ENCODE measurements at places on chromosomes 5 and 9.

GRCh38 chr5:58649716-58650115 is 66.8 kb downstream of the RAB3C start:
- DNase-seq = no peak

DNA sequence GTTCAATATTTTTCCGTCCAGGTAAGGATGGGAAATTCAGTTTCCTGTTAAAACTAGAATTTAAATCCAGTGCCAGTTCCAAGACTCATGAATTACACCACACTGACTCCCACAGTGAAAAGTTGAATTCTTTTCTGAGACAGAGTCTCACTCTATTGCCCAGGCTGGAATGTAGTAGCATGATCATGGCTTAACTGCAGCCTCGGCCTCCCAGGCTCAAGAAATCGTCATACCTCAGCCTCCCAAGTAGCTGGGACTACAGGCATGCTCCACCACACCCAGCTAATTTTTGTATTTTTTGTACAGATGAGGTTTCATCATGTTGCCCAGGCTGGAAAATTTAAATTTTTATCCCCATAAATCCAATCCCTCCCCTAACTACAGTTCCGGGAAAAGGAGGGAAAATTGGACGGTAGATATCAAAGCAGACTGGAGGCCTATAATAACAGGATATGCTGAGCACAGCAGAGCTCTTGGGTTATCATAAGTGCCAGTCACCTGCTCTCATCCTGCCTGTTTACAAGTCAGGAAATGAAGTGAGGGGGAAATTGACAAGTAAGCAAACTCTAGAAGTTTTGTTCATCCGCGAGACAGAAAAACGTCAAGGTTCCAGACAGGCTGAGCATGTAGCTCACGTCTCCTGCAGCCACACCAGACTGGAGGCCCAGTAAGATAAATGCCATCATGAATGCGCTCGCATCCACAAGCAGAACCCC is 105.7 kb downstream of the UGCG start:
- no peak for DNase-seq

DNA sequence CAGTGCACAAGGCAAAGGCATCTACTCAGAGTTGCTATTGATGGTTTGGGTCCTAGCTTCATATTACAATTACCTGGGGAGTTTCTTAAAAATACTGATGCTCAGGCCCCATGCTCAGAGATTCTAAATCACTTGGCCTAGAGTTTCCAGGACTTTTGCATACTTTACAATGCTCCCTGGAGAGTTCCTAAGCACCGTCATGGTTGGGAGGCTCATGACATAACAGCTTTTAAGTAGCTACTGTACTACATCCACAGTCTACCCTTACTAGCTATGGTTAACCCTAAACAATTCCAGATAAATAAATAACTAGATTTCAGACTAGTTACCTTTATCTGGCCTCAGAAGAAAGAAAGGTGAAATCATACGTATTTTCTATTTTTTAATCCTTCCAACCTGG is 414.4 kb downstream of the PDE4D start:
- no peak for DNase-seq

DNA sequence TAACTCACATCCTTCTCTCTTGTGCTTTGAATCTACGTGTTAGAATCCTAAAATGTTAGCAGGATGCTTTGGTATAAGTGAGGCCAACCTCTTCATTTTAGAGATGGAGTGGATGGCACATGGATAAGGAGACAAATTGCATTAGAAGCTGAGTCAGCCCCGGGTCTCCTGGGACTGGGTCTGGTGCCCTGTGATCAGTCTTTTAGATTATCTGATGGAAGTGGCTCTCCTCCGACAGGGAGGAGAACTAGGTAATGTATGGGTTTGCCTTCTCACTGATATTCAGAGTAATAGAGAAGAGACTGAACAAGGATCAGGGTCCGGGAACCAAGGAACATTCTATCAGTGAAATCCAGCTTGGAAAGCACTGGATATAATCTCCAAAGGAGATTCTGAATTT is 74.9 kb upstream of the TNFSF8 start:
- no peak for DNase-seq

DNA sequence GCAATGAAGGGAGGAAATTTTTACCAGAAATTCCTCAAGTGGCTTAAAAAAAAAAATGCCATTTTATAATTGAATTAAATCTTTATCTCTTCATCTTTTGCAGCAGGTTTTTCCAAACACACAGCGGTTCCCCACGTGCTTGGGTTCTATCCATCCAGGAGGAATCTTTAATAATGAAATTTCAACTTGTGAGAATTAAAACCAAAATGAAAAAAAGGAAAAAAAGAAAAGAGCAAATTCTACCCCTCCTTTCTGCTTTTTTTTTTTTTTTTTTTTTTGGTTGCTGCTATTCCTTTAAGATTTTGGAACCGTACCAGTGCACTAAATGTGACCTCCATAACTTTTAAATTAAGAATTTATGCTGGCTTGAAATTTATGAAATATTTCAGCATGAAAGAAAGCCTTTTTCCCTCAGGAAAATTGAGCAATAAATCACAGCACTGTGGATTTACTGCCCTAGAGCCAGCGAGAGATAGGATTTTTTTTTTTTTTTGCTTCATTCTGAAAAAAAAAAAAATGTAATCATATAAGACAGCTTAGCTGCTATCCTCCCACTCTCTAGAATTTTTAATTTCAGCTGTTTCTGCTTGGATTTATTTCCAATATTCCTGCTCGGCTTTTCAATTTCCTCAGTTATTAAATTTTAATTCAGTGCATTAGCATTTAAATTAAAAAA is 88.5 kb downstream of the ZNF618 start:
- no peak for DNase-seq

DNA sequence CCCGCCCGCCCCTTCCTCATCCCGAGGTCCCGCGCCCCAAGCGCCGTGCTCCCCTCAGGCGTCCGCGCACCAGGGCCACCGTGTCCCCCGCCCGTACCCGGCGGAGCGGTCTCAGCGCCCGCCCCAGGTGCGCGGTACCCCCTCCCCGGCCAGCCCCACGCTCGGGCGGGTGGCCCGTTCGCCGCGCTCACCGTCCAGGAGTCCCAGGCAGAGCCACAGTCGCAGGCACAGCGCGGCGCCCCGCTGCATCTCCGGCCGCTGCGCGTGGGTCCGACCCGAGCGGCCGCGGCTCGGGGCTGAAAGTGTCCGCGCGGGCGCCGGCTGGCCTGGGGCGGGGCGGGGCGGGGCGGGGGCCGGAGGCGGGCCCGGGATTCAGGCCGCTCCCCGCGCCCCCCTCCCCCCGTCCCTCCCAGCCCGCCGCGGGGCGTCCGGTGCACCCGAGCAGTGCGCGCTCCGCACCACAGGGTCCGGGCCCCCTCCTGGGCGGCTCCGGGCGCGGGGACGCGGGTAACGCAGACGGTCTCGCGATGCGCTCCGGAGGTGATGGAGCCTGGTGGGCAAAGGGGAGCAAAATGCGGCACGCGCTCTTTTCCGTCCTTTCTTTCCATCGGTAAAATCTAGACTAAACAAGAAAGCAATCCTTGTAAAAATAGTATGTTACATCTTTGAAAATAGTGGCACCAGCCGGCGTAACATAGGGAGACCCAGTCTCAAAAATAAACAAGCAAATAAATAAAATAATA is at the start of gene FLT4:
Gene FLT4, minus strand, starts transcription at position 304 of the 743 bp plus-strand sequence. Its CDS starts 55 bp downstream, at position 249.
- DNase-seq = no peak

DNA sequence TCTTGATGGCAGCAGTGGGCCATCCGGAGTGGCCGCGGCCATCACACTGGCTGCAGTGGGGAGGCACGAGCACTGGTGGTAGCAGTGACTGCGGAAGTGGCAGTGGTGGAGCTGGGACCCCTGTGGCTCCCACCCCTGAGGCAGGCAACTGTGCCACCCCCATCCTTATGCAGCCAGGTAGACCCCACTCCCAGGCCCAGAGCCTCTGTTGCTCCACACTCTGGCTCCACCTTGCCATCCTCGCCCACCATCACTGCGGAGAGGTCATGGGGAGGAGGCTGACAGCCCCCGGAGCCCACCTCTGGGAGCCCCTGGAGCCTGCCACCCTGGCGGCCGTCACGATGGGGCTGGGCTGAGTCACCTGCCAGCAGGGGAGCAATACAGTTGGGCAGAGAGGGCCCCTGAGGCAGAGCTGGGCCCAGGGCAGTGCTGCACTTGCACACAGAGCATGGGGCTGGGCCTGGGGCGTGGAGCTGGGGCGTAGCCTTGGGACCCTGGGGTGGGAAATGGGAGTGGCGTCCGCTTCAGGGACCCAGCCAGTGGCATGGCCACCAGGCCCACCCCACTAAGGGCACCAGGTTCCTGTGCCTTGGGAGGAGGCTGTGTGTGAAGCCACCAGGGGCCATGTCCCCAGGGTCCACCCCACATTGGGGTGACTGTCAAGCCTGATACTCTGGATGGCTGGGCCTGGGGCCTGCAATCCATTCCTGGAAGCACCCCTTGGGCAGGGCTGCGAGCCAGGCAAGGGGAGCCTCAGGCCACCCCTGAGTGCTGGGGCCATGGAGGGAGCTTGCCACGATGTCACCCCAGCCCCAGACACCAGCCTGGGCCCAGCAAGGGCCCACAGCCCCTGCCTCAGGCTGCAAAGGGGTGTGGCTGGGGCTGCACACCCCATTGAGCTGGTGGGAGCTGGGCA is 7.7 kb downstream of the AMBP start:
- no peak for DNase-seq

DNA sequence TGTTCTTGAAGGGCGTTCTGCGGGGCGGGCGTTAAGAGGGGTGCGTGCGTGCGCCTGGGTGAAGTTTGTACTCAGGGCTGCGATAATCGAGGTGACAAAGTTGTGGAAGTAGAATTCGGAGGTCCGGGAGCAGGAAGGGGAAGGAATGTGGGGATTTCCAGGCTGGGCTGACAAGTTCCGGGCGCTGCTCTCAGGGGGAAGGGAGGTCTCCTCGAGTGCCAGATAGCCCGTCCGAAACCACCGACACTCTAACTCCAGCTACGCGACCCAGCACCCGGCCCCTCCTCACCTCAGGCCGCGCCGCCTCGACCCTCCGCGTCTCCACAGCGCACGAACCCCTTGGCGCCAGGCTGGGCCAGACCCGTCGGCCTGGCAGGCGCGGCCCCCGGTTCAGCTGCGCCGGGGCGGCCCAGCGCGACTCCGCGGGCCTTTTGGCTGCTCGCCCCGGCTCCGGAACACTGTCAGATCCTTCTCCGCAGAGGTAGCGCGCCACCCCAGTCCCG is at the start of gene IL6ST:
Gene IL6ST, minus strand, starts transcription at position 469 of the 503 bp plus-strand sequence. CDS start 18,685 bp downstream, outside the sequence.
- DNase-seq = no peak

GRCh38 chr5:57684299-57684702 is 201.7 kb upstream of the ACTBL2 start:
- DNase-seq = no peak

DNA sequence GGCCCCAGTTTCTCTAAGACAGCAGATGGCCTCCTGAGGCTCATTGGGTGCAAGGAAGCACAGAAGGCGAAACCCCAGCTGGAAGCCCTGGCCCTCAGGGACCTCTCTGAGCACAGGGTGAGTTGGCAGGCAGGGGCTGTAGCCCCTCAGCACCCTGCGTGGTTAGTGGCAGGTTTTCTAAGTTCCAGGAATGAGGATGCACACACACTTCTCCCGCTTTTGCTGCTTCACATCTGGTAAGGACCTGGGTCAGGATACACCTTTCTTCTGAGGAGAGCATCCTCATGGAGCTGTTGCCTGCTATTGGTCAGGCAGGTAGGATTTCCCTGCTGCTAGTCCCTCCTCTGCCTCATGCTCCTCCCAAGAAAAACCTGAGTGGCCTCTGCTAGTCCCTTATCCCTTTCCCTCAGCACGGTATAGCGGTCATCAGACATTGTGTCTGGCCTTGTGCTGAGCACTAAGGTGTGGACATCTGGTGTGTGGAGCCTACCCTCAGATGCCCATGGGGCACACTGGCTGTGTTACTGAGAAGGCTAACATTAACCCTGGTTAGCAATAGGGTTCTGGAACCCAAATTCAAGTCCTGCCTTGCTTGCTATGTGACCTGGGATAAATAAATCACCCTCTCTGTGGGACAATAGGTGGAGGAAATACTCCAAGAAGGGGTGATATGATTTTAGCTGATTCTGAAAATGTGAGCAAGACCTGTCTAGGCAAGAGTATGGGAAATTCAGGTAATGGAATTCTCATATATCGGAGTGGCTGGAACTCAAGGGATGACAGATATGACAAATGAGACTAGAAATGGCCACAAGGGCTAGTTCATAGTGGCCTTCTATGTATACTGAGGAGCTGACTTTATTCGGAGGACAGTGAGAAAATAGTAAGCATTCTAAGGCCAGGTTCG is 1.6 kb downstream of the SLC22A4 start:
- no peak for DNase-seq

DNA sequence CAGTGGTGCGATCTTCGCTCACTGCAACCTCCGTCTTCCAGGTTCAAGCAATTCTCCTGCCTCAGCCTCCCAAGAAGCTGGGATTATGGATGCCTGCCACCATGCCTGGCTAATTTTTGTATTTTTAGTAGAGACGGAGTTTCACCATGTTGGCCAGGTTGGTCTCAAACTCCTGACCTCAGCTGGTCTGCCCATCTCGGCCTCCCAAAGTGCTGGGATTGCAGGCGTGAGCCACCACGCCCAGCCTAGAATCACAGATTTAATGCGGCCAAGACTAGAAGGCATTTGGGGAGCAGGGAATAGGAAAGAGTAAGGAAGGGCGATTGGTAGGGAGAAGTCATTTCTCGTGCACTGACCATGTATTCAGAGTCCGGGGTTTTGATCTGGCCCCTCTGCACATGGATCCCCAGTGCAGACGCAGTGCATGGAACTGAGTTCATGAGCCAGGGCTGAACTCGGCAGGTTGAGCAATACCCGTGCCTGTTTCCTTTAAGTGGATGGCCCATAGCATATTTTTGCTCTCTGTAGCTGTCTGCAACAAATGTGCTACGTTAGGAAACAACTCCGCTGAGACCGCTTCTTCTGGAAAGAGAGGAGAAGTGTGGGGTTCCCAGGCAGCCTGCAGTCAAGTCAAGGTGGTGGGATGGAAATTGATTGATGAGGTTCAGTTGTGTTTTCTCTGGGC is 3.4 kb upstream of the HMCN2 start:
- no peak for DNase-seq

DNA sequence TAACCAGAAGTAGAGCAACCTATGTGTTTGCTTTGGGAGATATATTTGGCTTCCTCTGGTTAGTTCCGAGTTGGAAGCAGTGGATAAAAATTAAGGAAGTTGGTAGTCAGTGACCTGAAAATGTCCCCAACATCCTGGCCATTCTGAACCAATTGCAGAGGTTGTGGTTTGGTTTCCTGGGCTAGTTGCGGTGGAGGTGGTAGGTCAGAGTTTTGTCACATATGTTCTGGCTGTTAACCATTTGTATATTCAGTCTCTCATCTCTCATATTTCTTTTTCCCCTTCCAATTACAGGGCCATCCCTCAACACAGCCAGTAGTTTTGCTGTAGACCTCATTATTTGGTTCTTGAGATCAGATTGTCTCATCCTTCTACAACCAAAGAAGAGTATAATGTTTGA is 1026.9 kb downstream of the PTPRD start:
- DNase-seq = no peak

- no peak for DNase-seq
Observed at GRCh38 chr9:20948703-20949102, 82.7 kb downstream of the HACD4 start.

DNA sequence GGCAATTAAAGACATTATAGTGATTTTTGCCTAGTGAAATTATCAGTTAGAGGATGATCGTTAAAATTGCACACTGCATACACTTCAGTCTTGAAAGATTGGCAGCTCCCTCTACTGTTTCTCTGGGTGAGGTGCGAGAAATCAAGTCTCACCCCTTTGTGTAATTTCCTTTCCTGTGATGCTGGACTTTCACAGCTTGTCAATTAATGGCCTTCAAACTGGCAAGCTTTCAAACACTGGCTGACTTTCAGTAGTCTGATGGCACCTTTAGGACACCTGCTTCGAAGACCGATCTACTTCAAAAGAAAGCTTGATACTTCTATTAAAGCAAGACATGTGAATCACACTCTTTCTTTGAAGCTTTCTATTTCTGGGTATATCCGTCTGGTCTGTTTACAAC is 706.7 kb upstream of the PTPRD start:
- DNase-seq = no peak

Data from GM12864 (cell line).